ENCODE measurements at places on chromosomes 12 and 14.

- DNase-seq, result no peak
These were observed 1317.6 kb downstream of the TMEM121 start for GRCh38 chr14:106843951-106844483.

GRCh38 chr12:29278673-29279420, 102.1 kb downstream of the ERGIC2 start:
- DNase-seq, result no peak

- no peak for DNase-seq
These were observed 14.0 kb downstream of the EMP1 start for GRCh38 chr12:13210236-13211190.

DNA sequence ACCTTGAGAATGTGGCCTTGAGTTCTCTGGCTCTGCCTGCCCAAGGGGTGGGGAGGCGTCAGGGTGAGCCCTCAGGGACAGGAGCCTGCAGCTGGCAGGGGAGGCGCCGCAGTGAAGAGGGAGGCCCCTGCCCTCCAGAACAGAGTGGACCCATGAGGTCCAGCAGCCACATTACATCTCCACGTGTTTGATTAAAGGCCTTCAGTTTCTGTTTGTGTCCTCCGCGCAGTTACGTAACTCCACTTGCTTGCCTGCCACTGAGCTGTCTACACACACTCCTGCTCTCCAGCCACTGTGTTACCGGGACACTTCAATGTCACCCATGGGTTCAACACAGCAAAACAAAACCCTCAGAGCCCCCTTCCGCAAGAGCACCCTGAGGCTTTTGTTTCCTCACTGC, 70.4 kb downstream of the CHGA start:
- DNase-seq, result no peak

- no peak for DNase-seq
These were observed 106.7 kb downstream of the RPS29 start for GRCh38 chr14:49479432-49479831.

DNA sequence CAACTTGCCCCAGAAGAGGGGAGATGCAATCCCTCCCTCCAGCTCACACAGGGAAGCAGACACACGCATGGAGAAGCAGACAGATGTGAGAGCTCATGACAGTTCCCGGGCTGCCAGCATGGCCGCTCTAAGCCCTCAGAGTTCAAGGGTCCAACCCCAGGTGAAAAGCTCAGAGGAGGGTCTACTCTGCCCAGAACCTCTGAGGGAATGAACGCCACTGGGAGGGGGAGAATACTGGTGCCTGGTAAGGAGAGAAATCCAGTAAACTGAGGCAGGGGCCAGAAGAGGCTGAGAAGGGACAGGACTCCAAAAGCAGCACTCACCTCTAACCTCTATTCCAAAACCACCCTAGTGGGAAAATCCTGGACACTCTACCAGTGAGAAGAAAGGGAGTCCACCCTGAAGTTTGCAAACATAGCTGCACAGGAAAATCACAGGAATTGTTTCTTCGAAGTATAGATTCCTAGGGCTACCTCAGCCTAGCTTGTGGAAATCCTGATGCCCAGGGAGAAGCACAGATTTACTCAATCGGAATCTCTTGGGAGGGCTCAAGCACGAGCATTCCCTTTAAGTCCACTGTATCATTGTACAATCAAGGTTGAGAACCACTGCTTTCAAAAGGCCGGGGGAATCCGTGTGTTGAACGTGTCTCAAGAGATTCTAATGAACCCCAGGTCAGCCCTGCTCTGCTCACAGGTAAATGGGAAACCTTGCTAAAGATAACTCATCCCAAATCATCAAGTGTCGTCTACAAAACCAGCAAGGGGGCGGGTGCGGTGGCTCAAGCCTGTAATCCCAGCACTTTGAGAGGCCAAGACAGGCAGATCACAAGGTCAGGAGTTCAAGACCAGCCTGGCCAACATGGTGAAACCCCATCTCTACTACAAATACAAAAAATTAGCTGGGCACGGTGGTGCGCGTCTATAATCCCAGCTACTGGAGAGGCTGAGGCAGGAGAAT, 34.3 kb upstream of the PLEKHG6 start:
- no peak for DNase-seq

DNA sequence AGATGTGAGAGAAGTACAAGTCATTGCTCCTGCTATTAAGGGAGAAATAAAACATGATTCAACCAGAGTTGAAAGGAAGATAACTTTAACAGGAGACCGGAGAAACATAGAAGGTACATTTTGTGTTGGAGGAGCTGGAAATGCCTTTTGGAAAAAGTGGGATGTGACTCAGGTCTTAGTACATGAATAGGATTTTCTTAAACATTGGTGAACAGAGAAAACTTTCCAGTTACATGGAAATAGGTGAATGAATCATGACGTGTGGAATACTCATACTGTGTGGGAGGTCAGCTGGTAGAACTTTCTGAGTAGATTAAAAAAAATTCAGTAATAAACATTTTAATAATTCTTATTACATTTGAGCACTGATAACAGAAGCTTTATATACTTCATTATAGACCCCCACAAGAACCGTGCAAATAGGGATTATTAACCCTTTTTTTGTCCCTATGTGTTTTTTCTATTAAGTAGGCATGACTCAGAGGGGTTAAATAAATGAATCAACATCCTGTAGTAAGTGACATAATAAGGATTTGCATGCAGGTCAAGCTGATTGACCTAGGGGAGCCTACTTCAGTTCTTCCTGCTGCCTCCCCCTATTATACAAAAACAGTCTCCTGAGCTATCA, 710.5 kb downstream of the NOVA1 start:
- no peak for DNase-seq

DNA sequence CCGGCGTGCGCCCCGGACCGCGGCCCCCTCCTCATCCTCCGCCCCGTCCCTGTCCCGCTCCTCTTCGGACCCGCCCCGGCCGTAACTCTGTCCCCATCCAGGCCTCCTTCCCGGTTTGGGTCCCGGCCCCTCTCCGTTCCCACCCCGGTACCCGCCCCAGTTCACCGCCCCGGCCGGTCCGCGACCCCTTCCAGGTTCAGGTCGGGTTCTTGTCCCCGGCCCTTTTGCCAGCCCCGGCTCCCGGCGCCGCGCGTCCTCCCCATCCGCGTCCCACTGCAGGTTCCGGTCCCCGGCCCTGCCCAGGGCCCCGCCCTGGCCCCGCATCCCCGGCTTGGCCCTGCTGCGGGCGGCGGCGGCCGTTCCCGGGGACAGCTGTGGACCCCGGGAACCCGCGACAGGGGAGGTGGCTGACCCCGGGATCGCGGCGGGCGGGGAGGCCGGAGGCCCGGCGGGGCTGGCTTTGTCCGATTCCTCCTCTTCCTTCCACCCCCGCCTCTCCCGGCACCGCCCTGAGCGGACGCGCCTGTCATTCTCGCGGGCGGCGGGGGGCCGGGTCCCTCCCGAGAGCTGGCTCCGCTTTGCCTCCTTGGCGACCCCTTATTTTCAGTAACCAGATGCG, 601 bp downstream of the KLC1 start:
- DNase-seq, result peak; percentile 46

GRCh38 chr14:38210587-38211216, 3.0 kb downstream of the SSTR1 start:
- peak; percentile 39 for DNase-seq

DNA sequence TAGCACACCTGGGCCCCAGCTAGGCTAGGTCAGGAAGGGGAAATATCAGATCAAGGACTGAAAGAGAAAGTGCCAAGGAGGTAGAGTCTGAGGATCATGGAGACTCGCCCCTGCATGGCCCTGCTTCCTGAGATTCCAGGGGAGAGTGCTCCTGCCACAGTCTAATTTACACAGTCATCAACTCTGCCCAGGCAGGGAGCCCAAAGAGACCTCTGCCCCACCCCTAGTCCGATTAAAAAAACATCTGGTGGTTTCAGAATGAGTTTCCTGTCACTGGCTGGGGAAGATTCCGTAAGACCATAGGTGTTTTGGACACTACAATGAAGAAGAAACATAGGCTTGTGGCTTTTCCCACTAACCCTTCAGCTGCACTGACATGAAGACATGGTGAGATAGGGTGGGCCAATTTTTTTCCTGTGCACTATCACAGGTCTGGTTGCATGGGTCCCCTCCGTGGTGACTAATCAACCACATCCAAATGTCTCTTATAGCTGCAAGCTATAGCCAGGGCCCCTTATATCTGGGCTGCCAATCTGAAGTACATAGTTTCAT, 31.5 kb upstream of the GZMB start:
- no peak for DNase-seq

DNA sequence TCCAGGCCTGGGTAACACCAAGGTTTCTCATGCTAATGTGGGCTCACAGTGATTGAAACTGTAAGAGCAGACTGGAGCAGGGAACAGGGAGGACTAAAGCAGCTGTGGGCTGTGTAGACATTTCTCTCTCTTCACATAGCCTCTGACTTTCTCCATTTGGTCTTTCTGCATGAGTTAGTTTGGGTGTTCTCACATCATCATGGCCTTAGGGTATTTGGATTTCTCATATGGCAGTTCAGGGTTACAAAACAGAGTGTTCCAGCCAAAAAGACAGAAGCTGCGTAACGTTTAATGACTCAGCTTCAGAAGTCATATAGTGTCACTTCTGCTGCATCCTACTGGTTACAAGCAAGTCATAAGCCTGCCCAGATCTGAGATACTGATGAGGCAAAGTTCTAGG, 52.0 kb upstream of the OSBPL8 start:
- no peak for DNase-seq

DNA sequence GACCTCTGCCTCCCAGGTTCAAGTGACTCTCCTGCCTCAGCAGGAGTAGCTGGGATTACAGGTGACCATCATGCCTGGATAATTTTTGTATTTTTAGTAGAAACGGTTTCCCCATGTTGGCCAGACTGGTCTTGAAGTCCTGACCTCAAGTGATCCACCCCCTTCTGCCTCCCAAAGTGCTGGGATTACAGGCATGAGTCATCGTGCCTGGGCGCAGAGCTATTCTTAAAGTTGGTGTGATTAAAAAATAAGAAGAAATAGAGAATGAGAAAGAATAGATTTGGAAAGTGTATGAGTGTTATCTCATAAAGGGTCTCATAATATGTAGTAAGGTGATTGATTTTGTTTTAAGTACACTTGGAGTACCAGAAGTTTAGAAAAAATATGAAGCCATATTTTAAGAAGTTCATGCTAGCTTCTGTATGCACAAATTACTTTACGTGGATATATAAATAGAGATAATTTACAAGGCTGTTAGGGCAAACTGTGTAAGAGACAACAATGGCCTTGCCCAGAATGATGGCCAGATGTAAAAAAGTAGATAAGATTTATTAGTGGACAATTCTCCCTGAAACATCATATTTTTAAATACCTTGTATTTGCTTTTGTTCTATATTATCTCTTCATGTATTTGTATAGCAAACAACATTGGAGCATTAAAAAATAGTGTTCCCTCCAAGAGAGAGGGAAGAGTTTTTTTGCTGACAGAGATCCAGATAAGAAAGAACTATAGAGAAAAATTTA, 1108.5 kb downstream of the SLC16A7 start:
- DNase-seq, result no peak

DNA sequence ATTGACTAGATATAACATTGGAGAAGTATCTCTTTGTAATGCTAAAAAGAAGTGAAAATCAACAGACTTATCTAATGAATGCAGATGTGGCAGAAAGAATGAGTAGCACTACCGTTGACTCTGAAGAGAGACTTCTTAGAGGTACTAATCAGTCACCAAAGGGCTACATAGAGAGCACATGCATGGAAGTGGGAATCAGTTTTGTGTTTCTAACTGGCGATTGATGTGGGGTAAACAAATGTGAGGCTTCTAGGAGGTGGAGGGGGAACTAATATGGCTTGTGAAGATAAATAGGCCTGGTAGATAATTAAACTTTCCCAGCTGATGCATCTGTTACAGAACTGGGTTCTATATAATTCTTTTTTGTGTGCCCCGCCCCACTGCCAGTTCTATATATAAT, 10.5 kb downstream of the COCH start:
- DNase-seq, result no peak

- DNase-seq, result no peak
These were observed 111.0 kb downstream of the MNAT1 start for GRCh38 chr14:60845523-60845922.

DNA sequence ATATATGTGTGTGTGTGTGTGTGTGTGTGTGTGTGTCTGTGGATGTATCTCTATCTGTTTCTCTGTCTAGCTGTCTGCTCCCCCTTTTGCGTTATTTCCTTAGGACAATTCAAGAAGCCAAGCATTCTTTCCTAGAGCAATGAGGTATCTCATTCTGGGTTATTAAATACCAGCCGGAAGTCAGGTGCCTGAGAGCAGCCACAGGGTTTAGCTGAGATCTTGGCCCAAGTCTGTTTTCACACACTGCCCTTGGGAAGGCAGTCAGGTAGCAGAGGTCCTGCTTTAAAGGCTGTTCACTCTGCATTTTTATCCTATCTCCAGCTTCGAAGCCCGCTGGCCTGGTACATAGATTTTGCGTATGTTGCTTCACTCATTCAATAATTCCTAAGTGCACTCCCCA, 76.8 kb downstream of the TSPAN9 start:
- DNase-seq, result no peak

DNA sequence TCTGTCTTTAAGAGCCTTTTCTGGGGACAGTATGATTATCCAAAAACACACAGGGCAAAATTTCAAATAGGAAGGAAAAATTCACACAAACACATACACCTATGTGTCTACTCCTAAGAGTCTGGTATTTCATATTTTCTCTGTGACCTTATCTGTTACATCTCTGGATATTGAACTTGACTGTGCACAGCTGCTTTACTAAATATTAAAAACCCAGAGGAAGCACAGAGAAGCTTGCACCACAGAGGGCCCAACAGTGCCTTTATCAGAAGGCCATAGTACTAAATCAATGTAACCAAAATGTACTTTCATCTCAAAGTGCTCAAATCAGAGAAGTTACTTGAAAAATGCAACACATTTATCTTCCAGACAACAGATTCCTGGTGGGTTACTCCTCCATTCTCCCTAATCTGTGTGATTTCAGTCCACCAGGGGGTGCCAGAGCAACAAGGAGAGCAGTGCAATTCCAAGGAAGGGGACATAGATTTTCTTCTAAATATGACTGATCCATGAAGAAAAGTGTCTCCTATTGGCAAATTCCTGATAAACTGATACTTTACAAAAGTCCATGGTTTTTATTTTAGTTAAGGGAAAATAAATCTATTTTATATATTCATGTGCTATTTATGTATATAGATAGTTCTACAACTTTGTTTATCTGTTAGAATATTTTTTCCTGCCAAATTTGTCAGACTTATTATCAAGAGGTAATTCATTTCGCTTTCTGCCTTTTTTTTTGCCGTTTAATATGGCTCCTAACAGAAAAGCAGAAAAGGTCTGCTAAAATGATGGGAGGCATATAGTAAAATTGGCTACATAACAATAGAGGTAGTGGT, 617.6 kb downstream of the LRFN5 start:
- peak; percentile 40 for DNase-seq

DNA sequence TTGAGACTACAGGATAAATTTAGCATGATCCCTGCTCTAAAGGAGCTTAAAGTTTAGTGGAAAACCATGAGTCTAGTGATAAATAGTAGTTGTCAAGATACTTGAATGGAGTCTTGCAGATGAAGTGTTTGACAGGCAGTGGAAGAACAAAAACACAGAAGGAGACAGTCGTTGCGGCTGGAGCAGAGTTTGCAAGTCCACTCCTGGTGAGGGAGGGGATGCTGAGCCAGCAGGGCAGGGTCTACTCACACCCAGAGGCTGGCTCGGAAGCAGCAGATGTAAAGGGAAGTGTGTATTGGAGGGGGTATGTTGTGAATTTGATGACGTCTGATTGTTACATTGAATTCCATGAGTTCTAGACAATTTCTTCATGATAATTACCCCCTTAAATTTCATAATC, 61.3 kb downstream of the TRAF3 start:
- no peak for DNase-seq

- DNase-seq, result peak; percentile 94
These were observed 2.6 kb upstream of the BCL11B start for GRCh38 chr14:99274346-99275221.

All from ELF-1 (cell line).